M059J (cell line): ENCODE measurements at places on chromosomes 4 and X. TPM values are rescaled to one million over a fixed set of nuclear protein-coding genes. Genes with fewer than 3 reads are reported as not detected.
A peak's percentile ranks its signal among the peaks of the same experiment; 100 is the strongest.

IRF2 gene
- total RNA-seq: 40.1 and 40.6 TPM in 2 replicates

SLC4A4 gene
- total RNA-seq: 2.8 and 3.4 TPM in 2 replicates

UGT2A1 gene
- not detected in 2 replicates for total RNA-seq

DNA sequence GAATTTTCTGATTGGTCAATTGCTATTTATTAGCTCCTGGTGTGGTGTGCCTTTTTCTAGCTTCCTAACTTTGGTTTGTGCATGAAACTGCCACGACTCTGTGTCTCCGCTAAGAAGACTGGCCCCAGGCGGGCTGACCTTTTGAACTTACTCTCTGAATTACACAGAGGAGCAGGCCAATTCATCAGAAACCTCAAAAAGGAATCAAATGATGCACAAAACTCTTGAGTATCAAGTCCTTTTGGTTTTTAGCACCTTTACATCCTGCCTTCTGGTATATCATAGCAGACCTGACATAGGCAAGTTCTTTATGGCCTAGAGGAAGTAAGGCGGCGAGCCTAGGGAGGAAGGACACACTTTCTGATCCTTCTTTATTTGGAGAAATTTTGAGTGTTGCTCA, 17.6 kb downstream of the TKTL1 start:
- peak; percentile 66 for DNase-seq

GRCh38 chr4:92232566-92232965, 71.2 kb upstream of the GRID2 start:
- DNase-seq: peak; percentile 23

DNA sequence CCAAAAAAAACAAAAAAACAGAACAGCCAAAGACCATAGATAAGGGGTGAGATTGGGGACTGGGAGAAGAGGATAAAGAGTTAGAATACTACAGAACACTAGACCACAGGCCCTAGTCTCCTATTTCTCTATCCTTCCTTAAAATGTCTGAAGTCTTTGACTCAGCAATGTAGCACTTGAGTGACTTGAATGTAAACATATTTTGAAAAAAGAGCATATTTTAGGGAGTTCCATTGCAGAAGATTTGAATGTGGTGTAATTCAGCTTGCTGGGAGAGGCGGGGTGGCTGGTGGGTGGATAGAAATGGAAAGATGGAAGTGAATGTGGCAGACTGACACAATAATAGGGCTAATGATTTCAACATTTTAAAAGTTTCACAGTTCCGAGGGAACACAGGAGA, 144.9 kb downstream of the CHIC2 start:
- DNase-seq: no peak

- peak; percentile 53 for DNase-seq
These were observed 17.2 kb upstream of the FGFR3 start for GRCh38 chr4:1775731-1776500.

FABP2 gene
- not detected in 2 replicates for total RNA-seq

DNA sequence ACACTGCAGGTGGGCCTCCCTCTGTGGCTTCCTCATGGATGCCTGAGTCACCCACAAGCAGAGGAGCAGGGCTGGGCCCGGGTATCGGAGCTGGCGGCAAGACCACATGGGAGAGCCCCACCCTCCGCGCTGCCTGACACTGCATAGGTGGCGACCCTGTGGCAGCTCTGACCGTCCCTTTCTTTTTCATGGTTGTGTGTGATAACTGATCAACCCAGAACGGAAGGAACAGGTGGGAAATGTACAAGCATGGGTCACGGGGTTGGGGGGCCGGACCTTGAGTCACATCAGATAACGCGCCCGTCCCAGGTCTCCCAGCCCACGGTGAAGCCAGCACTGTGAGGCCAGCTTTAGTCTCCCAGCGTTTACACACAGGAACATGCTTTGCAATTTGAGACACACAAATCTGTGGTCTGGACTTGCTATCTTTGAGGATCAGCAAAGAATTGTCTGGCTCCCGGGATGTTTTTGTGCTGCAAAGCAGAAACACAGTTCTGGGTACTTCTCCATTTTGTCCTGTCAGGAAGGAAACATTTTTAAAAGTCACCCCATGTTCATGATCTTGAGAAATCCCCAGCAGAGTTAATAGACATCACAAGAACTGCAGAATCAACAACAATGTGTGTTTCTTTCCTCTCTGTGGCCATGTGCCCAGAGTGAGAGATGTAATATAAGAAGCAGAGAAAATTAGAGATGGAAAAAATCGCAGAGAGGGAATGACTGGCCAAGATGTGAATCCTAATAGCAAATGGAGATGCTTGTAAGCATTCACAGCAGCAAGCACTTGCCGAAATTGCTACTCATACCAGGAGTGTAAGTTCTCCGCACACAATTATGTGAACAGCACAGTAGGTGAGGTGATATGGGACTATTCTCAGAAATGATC, 70.1 kb upstream of the CBR4 start:
- peak; percentile 23 for DNase-seq

DNA sequence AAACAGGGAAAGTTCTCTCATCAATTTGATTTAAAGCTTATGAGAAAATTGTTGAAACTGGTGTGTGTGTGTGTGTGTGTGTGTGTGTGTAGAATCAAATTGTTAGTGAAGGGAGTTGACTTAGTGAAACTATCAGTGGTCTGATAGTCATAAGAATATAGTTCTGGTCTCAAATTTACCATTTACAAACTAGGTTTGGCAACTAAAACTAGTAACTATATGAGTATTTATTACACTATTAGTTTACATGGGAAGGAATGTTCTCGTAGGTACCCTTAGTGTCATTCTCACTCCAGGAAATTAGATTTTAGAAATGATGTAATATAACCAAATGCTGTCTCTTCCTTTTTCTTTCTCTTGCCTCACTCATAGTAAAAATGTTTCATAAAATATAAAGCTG, 11.9 kb downstream of the SULT1E1 start:
- no peak for DNase-seq

SPON2 gene
- 0.07 TPM in 1 of 2 replicates, not detected in the other for total RNA-seq

MAOA gene
- total RNA-seq: 9.4 and 11.4 TPM in 2 replicates

CTAG1A gene
- total RNA-seq: not detected in 2 replicates

DNA sequence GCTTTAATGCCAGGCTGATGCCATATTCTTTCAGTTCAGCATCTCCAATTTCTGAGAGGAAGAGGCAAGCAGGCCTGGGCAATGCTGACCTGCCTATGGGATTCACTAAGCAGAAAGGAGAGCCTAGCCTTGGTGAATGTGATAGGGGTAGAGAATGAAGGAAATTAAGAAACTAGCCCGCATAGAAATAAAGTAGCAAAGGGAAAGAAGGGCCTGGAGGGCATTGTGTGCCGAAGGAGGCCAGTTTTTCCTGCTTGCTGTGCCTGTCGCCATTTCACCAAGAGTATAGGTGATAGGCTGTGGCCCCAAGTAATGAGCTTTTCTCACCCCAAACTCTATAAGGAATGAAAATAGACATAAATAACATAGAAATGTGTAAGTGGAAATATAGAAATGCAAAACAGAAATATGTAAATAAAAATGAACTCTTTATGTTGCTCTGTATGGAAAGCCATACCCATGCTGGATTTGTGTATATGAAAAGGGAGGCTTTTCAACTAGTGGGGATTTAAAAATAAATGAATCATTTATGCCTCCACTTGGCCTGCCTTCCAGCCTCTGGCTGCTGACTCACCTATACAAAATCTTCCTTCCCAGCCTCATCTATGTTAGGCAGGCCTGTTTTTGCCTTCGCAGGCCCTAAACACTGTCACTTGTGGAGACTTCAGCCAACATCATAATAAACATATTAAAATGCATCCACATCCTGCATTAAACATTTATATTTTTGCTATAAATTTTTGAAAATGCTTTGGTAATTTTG, 5.1 kb upstream of the OCRL start:
- DNase-seq: peak; percentile 67

TLR7 gene
- total RNA-seq: not detected in 2 replicates

- DNase-seq: peak; percentile 87
These were observed 5.9 kb downstream of the APOO start for GRCh38 chrX:23901805-23902204.

DNA sequence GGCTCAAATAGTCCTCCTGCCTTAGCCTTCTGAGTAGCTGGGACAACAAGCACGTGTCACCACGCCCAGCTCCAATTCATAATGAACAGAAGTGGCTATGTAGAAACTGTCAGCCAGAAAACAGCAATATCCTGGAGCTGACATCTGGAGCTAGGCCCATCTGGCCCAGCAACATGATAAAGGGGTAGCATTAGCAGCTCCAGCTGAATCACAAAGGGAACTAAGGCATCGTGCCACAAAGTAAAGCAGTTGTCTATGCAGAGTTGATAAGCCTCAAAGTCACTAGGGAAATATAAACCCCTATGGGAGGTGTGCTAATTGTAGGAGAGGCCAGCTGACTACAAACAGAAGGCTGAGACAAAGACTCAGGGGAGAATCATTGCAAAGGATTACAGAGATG, 270.5 kb upstream of the GPC4 start:
- no peak for DNase-seq

DNA sequence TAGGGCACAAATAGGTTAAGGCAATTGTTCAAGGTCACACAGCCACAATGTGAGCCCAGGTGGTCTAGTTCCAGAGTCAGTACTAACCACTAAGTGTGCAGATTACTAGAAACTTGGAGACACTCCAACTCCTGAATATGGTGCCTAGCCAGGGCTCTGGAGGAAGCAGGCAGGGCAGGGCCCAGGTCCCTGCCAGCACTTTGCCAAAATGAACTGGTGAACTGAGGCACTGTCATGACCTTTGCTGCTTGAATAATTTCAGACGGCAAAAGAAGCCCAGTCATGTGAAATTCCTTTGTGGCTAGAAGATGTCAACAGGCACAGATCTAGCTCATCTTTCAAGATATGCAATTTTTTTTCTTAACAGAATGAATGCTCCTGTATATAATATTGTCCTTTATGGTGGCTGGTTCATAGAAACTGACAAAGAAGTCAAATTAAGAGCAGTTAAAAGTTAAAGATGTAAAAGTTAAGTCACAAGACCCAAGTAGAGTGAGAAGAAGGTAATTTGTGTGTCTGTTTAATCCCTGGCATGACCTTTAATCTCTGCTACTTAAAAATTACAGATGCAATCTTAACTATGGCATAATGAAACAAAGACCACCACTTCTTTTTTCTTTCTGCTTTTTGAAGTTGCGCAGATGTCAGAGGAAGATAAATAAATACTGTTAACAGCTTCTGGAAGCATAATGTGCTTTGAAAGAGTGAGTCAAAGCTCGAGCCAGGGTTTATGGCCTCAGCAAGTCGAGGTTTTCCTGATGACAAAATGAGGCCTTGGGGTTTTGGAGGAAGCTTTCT, 54.1 kb downstream of the SHROOM3 start:
- DNase-seq: peak; percentile 55

TMEM150C gene
- 1.8 and 4.0 TPM in 2 replicates for total RNA-seq

PRDM8 gene
- 5.5 and 10.6 TPM in 2 replicates for total RNA-seq

GRCh38 chrX:38149016-38149415, 71.7 kb downstream of the SRPX start:
- DNase-seq: peak; percentile 9

SMIM14 gene
- total RNA-seq: 17.1 and 38.5 TPM in 2 replicates

- no peak for DNase-seq
These were observed 45.2 kb downstream of the ADD1 start for GRCh38 chr4:2888886-2889285.

DNA sequence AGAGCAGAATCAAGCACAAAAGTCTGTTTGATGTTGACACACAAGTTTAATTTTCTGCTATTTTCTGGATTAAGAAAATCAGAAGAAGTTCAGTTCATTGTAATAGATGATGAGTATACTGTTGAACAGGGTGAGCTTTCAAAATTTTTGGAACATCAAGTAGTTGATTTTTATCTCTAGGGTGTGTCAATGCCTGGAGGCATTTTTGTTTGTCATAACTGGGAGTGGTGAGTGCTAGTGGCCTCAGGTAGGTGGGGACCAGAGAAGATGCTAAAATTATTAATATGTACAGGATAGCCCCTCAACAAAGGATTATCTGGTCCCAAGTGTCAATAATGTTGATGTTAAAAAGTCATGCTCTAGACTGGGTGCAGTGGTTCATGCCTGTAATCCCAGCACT, 279.7 kb upstream of the GNPDA2 start:
- no peak for DNase-seq

DNA sequence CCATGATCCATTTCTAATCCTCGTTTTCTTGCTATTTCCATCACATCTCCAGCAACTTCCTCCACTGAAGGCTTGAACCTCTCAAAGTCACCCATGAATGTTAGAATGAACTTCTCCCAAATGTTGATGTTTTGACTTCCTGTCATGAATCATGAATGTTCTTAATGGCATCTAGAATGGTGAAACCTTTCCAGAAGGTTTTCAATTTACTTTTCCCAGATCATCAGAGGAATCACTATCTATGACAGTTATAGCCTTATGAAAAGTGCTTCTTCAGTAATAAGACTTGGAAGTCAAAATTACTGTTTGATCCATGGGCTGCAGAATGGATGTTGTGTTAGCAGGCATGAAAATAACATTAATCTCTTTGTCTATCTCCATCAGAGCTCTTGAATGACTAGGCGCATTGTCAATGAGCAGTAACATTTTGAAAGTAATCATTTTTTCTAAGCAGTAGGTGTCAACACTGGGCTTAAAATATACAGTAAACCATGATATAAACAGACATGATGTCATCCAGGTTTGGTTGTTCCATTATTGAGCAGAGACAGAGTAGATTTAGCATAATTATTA, 268.2 kb downstream of the KCNIP4 start:
- DNase-seq: peak; percentile 26

C4orf51 gene
- total RNA-seq: not detected in 2 replicates

DNA sequence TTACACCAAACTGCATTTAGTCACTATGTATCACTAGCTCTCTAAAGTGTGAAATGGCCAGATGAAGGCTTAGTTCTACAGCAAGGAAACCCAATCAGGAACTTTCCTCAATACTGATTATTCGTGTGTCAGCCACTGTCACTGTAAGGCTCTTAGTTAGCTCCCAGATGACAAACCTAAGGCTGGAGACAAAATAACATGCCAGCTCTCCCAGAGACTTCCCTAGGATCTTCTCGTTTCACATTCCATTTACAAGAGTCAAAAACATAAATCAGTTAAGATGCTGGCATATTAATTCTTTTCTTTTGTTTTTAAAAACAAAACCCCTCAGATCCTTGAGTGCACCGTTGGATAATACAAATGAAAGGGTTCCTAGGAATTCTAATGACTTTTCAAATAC, 88.2 kb upstream of the TFDP3 start:
- DNase-seq: peak; percentile 71

- no peak for DNase-seq
These were observed 163.3 kb upstream of the USP38 start for GRCh38 chr4:143021384-143021783.

MAGEC3 gene
- total RNA-seq: 0.57 and 0.76 TPM in 2 replicates

DRP2 gene
- 0.42 and 0.44 TPM in 2 replicates for total RNA-seq

GRCh38 chr4:45349859-45350258, 623.5 kb upstream of the GNPDA2 start:
- no peak for DNase-seq

- DNase-seq: no peak
These were observed 55.9 kb downstream of the RBM47 start for GRCh38 chr4:40573593-40574311.

DNA sequence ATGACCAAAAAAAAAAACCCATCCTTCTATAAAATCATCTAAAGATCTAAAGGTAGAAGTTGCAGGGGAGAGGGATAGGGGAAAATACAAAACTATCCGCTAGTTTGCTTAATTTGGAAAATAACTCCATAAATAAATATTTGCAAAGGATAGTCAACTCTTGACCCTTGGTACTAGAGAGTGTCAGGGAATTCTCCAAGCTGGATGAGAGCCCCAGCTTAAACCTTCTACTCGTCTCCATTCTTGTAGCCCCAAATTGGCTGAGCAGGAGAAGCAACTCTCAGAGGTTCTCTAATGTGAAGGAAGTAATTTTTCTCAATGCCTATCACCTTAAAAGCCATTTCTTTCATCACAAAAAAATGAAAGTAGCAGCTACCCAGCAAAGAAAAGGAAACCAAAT, 35.2 kb downstream of the ACSL4 start:
- DNase-seq: no peak

MFAP3L gene
- total RNA-seq: 0.10 and 0.12 TPM in 2 replicates

RBM41 gene
- total RNA-seq: 10.4 and 11.3 TPM in 2 replicates
